ENCODE measurements at places on chromosomes 13 and 19.

DNA sequence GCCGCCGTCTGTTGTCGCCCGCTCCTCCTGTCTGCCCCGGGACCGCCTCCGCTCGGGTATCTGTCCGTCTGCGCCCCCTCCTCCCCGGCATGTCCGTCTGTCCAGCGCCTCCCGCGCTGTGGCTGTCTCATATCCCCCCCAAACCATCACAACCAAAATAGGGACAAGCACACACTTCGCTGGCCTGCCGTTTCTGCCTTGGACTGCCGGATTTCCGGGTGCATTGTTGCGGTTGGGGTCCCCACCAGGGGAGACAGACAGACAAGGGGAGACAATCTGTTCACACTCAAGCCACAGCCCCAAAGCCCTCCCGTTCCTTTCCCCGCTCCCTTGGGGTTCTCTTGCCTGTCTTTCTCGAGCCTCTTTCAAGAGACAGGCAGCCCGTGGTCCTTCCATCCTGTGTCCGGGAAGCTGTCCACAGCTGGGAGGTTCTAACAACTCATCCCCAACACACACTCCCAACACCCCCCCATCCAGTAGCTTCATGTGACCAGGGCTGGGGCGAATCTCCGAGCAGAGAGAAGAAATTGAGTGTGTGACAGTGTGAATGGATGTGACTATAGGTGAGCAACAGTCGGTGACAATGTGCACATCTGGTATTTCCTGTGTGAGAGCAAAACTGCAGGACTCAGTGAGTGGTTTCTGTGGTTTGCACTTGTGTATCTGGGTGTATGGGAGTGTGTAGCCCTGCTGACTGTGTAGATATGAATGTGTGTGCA, 16.5 kb upstream of the FOSB start:
- DNase-seq = no peak

DNA sequence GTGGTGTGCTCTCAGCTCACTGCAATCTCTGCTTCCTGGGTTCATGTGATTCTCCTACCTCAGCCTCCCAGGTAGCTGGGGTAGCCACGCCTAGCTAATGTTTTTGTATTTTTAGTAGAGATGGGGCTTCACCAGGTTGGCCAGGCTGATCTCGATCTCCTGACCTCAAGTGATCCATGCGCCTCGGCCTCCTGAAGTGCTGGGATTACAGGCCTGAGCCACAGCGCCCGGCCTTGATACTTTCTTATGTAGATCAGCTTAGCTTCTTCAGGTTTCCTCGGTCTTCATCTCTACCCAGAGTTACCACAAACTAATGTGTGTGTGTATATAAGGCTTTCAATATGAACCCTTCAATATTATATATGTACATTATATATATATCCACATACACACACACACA, 9.9 kb upstream of the CCDC61 start:
- DNase-seq = no peak

- DNase-seq = no peak
These were observed at the start of gene LGALS13 for GRCh38 chr19:39602224-39602623. Gene LGALS13, plus strand, starts transcription at chr19:39602524. Its CDS starts 45 bp downstream, at chr19:39602569.

- no peak for DNase-seq
These were observed 6.3 kb downstream of the PMIS2 start for GRCh38 chr19:35592226-35592625.

- DNase-seq = no peak
These were observed 22.4 kb downstream of the OLFM2 start for GRCh38 chr19:9914001-9914314.

DNA sequence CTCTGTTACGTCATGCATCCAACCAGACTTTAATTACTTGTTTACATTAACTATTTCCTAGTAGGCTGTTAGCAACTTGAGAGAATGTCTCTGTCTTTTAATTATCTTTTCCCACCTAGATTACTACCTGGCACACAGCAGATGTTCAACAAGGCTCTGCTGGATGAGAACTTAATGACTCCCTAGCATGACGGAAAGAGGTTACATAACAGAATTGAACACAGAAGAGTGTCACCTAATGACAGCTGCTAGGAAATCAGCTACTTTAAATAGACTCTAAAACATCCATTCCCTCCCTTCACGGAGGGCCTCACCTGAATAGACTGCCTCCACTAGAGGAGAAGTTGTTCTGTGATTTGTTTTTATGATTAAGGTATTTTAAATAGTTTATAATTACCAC, 110.8 kb downstream of the TEX29 start:
- DNase-seq = peak; percentile 47

GRCh38 chr13:110379905-110380341, 72.8 kb downstream of the COL4A2 start:
- no peak for DNase-seq

GRCh38 chr13:93875547-93875946, 603.9 kb downstream of the DCT start:
- no peak for DNase-seq

DNA sequence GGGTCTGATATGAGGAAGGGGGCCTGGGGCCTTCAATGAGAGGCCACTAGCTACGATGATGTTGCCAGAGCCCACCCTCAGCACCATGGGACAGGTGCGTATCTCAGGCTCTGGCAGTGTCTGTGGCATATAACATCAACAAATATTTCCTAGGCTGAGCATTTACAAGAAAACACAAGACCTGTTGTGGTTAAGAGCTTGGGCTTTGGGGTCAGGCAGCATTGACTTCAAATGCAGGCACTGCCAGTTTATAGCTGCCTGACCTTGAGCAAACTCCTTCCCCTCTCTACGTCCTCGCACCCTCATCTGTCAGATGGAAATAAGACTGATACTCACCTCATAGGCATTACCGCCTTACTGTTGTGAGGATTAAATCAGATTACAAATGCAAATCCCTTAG, 156.0 kb downstream of the KATNAL1 start:
- no peak for DNase-seq

GRCh38 chr13:68078874-68079273, 848.7 kb upstream of the PCDH9 start:
- no peak for DNase-seq

- no peak for DNase-seq
These were observed 5.5 kb downstream of the EPS8L1 start for GRCh38 chr19:55080968-55081769.

DNA sequence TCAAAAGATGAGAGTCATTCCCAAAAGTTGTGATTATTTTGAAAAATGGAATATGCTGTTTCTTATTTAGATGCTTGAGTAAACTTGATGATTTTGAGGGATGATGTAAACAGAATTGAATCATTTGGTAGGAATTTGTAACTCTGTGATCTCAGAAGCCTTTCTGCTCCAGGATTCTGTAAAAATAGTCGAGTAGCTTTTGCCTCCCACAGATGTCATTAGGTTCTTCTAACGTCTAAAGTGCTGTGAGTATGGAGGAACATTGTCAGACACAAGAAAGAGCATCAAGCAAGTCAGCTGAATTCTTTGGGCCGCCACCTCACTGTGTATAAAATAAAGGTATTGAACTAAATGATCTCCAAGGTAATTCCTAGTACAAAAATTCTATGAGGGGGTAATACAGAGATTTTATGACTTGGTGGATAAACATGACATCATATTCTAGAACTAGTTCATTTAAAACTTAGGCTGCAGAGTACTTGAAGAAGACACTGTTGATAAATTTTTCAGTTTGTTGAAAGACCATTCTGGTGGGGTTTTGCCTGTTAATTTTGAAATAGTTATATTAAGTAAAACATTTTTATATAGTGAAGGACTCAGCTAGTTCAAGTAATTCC, 1.4 kb upstream of the GPR183 start:
- DNase-seq = no peak

DNA sequence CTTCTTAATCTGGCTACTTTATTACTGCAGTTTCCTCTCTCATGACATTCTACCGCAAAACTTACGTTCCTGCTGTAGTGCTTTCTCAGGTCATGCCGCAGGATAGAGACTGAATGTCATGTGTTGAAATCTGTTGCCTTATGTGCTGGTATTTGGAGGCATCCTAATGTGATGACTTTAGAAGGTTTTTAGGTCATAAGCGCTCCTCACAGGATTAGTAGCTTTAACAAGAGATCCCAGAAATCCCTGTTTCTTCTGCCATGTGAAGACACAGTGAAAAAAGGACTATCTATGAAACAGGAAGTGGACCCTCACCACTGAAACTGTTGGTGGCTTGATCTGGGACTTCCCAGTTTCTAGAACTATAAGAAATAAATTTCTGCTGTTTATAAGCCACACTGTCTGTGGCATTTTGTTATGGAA, 209.3 kb downstream of the LACC1 start:
- DNase-seq = no peak

- no peak for DNase-seq
These were observed 467.9 kb downstream of the SLITRK1 start for GRCh38 chr13:83414393-83414792.

DNA sequence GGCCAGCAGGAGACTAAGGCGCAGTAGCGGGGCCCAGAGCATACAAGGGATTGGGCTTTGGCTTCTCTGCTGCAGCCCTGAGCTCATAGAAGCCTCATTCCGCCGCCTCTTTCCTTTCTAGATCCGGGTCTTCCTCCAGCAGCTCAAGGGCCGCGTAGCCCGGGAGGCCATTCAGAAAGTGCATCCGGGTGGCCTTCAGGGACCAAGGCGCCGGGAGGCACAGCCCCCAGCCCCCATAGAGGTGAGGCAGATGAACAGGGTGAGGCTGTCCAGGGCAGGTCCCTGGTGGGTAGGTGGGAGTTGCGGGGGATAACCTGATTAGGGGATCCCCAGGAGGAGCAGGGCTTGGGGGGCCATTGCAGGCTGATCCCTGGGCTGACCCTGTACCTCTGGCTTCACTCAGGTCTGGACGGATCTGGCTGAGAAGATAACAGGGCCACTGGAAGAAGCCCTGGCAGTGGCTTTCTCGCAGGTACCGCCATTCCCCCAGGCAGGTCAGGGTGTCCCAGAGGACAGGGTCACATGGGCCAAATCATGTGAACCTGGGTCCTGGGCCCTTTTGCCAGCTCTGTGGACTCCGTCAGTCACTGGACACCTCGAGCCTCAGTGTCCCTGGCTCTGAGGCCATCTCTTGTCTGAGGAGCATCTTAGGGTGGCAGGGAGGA, 1.3 kb downstream of the SNAPC2 start:
- DNase-seq = no peak

- no peak for DNase-seq
These were observed 15.1 kb downstream of the ZNF302 start for GRCh38 chr19:34692549-34692948.

DNA sequence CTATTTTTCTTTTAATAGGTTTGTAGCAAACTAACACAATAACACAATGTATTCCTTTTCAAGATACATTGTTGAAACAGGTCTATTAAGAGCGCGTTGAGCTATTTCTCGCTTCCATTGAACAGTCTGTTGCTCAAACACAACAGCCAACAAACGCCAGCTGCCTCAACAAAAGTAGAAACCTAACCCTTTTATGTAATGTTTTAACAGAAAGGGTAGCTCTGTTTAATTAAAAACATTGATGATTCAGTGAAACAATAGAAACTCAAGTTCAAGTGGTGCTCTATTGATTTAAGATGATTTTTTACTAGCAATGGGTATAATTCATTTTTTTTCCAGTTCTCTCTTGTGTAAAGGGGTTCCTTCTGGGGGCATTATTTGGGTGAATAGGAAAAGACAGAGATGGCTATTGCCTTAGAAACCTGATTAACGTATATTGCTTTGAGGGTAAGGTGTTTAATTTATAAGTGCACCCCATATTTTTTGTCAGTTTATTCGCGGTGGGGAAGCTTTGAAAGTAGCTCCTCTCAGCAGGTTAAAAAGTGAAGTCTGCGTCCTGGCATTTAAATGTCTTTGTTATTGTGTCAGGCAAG, 14.9 kb downstream of the ZIC2 start:
- peak; percentile 77 for DNase-seq

DNA sequence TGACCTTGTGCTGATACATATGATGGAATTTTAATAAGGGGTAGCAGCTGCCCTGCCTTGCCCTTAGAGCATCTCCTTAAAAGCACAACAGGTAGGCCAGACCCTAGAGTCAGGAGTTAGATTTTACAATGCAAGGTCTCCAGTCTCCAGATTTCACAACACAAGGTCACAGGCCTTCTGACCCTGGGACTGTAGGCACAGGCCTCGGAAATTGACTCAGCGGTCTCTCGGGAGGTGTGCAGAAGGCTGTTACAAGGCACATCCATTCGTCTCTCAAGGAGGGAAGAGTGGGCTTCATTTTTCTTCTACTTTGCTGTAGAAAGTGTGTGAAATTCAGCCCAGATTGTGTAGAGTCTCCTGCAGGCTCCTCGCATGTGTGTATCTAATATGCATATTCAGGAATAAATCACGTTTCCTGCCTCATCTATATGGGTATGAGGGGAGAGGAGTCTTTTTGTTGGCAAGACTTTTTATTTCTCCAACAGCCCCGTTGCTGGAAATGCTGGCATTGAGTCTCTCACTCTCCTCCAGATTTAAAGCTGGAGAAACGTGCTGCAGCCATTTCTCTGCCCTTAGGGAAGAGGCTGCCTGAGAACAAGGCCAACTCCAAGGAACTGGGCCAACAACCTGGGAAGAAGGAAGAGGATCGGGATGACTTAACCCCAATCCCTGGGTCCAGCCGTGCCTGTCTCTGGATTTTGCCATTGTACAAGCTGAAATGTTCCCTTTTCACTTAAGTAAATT, 24.5 kb downstream of the UQCRFS1 start:
- DNase-seq = no peak

GRCh38 chr13:74945637-74946036, 536.3 kb downstream of the TBC1D4 start:
- DNase-seq = no peak

- DNase-seq = no peak
These were observed 449.8 kb downstream of the PCDH17 start for GRCh38 chr13:58081301-58081820.

DNA sequence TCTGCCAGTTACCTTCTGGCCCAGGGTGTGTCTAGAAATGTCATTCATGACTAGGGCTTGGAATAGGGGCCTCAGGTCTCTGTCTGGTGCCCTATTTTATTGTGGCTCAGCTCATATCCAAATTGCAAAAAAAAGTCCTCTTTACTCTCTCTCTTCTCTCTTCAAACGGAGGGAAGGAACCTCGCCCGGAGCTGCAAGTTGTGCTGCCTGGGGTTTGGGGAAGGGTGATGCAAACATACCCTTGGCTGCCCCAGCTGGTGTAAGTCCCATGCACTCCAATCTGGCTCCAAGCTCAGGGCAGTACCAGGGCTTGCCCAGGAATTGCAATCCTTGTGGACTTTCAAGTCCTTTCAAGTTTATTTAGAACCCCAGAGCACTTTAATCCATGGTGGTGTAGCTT, 549.6 kb downstream of the PCDH17 start:
- DNase-seq = no peak

DNA sequence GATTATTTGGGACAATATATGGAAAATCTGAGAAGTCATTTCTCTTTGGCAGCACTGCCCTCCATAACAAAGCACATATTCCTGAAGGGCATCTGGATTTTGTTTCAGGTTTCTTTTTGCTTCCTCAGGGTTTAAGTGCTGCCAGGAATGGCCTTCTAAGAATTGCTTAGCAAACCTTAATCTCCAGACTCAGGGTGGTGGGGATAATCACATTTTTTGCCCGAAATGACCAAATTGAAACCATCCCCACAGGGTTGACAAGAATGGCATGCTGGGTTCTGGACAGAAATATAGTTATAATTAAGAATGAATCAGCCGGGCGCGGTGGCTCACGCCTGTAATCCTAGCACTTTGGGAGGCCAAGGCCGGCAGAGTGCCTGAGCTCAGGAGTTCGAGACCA, 6.4 kb upstream of the CDADC1 start:
- DNase-seq = no peak

Measured in NCI-H1092 (cell line).